Activated CD8-positive, alpha-beta T cell treated with anti-CD3 and anti-CD28 coated beads for 36 hours (primary cell): ENCODE measurements at places on chromosomes 11 and 22. TPM values are rescaled to one million over a fixed set of nuclear protein-coding genes. Genes with fewer than 3 reads are reported as not detected.

The CDCA5 gene
- 112 TPM for total RNA-seq

The CHST1 gene
- total RNA-seq = not detected

The PTGDR2 gene
- 0.23 TPM for total RNA-seq

The P2RX6 gene
- total RNA-seq = 0.25 TPM

The MMP12 gene
- not detected for total RNA-seq

The NPAS4 gene
- total RNA-seq = not detected

The LRRN4CL gene
- not detected for total RNA-seq

The FRMD8 gene
- total RNA-seq = 33.3 TPM

The APOL4 gene
- 0.18 TPM for total RNA-seq

The ARHGAP8 gene
- total RNA-seq = 3.2 TPM

The KLHL35 gene
- total RNA-seq = 0.16 TPM

The LYVE1 gene
- total RNA-seq = not detected

The CARD18 gene
- total RNA-seq = not detected

The OR5A1 gene
- total RNA-seq = not detected

The STK33 gene
- 1.3 TPM for total RNA-seq
